ENCODE measurements at places on chromosomes 13 and 19.

GRCh38 chr13:46171217-46171616, 10.8 kb downstream of the LCP1 start:
- no peak for DNase-seq

GRCh38 chr19:5627395-5627904, 4.6 kb downstream of the SAFB start:
- no peak for DNase-seq

DNA sequence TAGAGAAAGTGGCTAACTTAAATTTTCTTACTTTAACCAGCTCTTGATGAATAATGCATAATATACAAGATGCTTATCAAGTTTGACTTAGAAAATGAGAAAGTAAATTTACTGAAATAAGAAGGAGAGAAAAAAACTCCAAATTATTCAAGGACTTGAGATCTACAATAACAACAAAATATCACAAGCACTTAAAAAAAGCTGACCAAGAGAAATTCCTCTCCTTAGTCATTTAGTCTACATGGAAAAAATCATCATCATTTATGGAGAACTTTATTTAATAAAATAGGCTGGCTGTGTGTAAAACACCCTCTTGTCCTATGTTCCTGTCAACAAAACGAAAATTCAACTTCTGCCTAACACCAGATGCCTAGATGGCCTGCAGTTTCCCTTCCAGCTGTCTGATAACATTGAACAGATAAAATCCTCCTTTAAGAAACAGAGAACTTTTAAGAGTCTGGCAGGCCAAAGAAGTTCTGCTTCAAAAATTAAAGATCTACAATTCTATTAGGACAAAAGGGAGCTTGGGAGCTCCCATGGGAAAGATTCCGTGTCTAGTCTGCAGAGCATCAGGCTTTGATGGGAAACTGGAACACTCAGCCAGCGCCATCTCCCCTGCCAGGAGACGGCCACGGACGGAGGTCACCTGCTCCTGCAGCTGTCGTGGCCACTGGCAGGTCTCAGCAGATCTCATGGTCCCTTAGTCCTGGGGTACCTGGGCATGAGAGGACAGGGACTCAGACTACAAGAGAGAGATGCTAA, 37.9 kb upstream of the ATP11A start:
- DNase-seq: no peak

DNA sequence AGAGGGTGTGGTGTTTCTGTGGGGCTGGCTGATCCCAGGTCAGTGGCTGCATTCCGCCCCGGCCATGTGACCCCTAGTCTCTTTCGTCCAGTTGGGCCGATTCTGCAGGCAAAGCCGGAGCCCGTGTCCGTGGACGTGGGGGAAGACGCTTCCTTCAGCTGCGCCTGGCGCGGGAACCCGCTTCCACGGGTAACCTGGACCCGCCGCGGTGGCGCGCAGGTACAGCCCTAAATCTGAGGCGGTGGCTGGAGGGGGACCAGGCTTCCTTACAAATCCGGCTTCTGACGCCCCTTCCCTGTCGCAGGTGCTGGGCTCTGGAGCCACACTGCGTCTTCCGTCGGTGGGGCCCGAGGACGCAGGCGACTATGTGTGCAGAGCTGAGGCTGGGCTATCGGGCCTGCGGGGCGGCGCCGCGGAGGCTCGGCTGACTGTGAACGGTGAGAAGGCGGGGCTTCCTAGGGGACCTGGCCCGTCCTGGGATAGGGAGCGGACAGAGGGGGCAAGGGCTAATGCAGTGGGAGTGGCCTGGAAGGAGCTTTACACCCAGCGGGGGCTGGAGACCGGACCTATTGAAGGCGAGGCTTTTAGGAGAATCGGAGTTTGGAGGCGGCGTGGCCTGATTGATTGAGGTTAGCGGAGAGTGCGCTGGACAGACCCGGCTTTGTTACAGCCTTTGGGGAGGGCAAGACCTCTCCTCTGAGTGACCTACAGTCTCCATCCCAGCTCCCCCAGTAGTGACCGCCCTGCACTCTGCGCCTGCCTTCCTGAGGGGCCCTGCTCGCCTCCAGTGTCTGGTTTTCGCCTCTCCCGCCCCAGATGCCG, 4.3 kb downstream of the KIRREL2 start:
- no peak for DNase-seq

- no peak for DNase-seq
These were observed 658 bp downstream of the CLPP start for GRCh38 chr19:6362027-6362350.

DNA sequence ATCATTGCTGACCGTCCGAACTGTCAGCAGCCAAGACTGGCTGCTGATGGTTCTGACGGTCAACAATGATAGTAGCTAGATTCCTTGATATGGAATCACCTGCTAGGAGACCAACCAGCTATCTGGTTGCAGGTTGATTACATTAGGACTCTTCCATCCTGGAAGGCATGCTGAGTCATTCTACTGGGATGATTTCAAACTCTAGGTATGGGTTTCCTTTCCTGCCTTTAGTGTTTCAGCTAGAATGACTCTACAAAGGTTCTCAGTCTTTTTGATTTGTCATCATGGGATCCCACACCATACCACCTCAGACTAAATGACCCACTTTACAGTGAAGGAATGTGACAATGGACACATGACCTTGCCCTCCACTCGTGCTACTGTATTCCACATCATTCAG, 138.1 kb upstream of the KL start:
- DNase-seq: no peak

DNA sequence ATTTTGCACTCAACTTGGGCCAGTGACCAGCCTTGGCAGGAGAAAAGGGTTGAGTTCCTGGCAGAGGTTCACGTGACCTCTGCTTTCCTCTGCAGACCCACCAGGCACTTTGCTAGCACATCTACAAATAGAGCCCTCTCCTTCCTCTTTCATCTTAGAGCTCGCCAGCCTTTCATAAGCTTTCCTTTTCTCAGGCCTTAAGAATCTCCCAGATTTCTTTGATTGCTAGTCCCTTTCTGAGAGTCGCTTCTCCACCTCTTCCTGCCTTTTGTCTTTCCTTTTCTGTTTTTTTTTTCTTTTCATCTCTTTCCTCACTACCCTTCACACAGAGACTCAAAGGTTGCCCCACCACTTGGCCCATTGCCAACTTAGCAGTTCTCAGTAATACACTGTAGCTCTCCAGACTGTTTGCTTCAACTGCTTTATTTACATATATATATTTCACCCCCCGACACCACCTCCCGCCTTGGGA, 375.7 kb upstream of the SPRY2 start:
- DNase-seq: no peak

GRCh38 chr19:49534632-49535385, 7.0 kb downstream of the RCN3 start:
- DNase-seq: no peak

- DNase-seq: no peak
These were observed 125.9 kb downstream of the MIPEP start for GRCh38 chr13:23763318-23763717.

DNA sequence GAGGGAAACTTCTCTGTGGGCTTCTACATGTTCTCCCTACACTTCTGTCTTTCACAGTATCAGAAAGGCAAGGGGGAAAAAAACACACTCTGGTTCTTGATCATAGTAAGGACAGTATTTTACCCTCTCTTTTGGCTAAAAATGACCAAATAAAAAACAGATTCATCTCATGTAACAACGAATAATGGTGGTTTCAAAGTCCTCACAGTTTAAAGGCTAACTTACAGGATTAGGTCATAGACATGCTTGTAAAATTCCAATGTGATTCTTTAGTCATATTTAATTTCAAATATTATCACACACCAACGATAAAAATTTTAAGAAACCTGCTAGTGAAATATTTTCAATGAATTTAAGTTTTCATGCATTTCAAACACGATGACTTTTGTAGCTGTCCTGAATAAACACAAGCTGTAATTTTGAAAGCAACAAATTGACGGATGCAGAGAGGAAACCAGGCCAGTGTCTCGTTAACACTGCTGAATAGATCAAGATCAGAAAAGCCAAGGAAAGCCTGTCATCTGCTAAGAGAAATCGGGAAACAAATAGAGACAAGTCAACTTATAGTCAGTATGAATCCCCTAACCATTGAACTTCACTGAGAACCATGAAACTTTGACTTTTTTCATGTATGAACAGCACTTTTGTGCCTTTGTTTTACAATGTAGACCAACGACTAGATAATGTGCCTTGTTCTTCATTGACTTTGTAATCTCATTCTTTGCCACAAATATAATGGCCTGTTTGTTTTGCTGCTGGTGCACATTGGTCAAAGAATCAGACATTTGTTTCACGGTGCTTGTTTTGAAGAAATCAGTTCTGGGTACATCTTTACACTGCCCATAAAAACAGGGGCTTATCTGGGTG, 22.0 kb downstream of the MBNL2 start:
- DNase-seq: no peak

DNA sequence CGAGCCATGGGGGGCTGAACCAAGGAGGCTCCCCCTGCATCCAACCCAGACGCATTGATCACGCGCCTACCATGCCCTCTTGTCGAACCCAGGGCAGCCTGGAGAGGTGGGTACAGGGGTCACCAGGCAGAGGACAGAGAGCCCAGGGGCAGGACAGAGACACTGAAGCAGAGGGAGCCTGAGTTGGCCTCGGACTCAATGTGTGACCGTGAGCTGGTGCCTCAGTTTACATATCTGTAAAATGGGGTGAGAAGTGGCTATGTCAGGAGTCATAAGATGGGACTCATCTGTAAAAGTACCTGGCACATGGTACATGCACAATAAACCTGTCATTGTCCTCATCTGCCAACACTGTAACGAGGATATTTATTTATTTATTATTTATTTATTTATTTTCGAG, 24.1 kb upstream of the NFIC start:
- no peak for DNase-seq

GRCh38 chr19:5059213-5059574, 90.3 kb downstream of the KDM4B start:
- DNase-seq: no peak

GRCh38 chr13:76790526-76790925, 95.7 kb downstream of the KCTD12 start:
- no peak for DNase-seq

- no peak for DNase-seq
These were observed 22.5 kb downstream of the ZDHHC20 start for GRCh38 chr13:21436582-21436981.

DNA sequence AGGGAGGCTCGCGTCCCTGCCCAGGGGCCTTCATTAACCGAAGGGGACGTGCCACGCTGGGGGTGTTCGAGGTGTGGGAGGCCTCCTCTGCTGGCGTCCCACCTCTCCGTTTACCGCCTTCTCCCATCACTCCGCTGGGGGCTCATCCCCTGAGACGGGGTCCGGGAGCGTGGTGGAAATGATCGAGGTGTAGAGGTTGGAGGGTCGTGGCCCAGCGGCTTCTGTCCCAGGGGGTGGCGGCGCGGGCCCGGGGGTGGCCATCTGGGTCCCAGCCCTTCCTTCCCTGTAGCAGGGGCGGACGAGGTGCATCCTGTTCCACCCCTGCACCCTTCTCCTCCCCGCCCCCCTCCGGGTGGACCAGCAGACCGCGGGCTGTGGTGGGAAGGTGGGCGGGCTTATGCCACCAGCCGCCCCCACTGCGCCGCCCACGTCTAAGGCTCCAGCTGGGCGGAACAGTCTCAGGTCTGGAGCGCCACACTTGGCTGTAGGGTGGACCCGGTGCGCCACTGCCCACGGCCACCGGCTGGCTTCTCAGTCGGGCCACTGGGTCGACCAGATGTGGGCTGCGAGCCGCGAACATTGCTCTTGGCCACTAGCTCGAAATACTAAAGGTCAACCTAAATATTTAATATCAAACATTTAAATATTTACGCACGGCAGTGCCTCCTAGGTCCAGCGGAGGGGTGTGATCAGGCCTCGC, 69.5 kb downstream of the ZNF723 start:
- DNase-seq: no peak

- no peak for DNase-seq
These were observed 1.8 kb downstream of the FXYD7 start for GRCh38 chr19:35144600-35145436.

- DNase-seq: no peak
These were observed 18.9 kb downstream of the CCDC97 start for GRCh38 chr19:41328842-41329225.

- no peak for DNase-seq
These were observed 16.9 kb downstream of the IZUMO4 start for GRCh38 chr19:2113439-2114211.

DNA sequence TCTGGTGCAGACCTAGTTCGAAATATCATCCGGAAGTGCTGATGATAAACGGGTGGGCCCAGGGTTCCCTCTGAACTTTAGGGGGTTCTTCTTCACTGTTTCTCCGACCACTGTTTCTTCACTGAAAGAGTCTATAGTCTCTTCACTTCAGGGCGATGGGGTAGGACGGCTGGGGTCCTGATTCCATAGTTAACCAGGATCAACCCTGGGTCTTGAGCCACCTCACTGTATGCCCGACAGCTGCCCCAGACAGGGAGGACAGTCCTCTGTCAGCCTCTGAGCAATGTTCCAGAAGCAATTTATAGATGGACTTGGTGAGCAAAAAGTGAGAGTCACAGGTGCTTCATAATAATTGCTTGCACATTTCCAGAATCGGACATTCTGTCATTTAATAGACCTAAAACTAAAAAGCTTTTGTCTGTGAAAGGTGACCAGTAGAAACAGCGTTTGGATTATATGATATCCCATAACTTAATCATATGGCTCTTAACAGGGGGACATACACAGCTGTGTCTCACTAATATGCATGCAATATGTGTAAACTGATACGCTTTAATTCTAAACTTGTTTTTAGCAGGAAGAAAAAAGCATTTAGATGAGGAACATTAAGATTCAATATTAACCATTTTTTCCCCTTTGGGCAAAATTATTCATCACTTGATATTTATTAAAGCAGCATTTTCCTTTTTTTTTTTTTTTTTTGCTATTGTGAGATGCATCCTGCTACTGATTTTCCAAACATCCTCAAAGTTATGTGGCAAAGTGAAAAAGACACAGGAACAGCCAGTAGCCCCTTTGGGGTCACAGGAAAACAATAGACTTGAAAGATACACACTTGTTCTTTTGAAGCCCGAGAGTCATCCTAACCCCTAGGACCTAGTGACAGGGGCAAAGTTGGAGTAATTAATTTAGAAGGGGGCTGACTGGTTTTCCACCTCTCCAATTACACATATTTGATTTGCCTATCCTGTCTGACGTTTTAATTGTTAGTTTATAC, 277.0 kb downstream of the ZNF536 start:
- no peak for DNase-seq

- peak; percentile 1 for DNase-seq
These were observed 82.3 kb upstream of the PDCD5 start for GRCh38 chr19:32498648-32499200.

DNA sequence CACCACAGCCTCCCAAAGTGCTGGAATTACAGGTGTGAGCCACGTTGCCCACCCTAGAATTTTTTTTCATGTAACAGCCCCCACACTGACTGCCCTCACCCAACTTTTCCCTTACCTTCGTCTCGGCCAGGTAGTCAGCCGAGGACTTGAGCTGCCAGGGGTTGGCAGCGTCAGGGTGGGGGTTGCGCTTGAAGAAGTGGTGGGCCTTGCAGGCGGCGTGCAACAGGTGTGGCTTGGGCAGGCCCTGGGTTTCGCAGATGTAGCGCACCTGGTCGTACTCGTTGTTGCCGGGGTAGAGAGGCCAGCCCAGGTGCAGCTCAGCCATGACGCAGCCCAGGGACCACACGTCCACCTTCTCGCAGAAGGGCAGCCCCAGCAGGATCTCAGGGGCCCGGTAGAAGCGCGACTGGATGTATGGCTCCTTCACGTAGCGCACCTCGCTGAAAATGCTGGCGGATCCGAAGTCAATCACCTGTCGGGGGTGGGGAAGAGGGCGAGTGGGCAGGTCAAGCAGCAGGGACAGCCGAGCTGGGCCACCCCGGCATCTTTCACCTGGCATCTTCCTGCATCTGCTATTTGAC, 6.2 kb downstream of the HIPK4 start:
- DNase-seq: no peak

GRCh38 chr13:112078879-112079531, 12.1 kb downstream of the SOX1 start:
- no peak for DNase-seq
